GM13976 (cell line): ENCODE measurements at places on chromosomes 6 and 20.

DNA sequence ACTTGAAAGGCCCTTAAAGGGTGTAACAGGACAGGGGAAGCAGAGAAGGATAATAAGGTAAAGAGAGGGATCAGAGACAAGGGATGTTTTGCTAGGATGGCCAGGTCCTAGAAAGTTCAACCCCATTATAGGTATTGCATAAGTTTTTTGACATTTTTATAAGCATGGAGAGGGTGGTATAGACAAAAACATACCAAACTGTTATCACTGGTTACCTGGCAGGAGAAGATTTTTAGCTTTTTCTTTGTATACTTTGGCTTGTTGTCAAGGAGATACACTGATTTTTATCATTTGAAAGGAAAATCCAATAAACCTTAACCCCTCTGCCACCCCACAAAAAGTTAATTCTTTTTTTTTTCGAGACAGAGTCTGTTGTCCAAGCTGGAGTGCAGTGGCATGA is 28.4 kb downstream of the ZMYND8 start:
- no peak for DNase-seq

GRCh38 chr6:132790450-132790849 is 8.0 kb downstream of the SLC18B1 start:
- DNase-seq = no peak

DNA sequence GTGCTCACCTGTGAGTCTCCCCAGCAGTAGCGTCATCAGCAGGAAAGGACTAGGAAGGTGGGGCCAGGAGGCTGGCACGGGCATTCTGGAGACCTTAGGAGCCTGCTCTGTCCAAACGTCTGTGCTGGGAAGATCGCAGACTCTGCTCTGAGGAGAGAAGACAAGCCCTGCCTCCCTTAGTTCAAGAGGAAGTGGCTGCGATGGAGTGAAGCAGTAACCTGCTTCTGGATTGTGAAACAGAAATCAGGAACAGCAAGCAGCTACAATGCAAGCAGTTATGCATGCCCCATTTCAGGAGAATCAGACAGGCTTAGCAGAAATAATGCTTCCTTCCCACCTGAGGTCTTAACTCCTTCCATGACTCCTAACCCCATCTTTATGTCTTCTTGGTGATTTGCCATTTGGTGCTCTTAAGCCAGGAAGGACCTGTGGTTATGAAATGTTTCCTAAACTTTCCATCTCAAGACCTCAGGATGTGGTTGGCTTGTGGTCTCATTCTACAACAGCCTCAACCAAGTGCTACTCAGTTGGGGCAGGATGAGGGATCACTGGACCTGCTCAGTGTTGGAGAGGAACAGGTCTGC is at the start of gene SIRPB1:
Gene SIRPB1, minus strand, starts transcription at position 149 of the 584 bp plus-strand sequence. Its CDS starts 65 bp downstream, at position 84.
- DNase-seq = no peak

- DNase-seq = no peak
These were observed 38.0 kb downstream of the PDE10A start for GRCh38 chr6:165624871-165625639.

DNA sequence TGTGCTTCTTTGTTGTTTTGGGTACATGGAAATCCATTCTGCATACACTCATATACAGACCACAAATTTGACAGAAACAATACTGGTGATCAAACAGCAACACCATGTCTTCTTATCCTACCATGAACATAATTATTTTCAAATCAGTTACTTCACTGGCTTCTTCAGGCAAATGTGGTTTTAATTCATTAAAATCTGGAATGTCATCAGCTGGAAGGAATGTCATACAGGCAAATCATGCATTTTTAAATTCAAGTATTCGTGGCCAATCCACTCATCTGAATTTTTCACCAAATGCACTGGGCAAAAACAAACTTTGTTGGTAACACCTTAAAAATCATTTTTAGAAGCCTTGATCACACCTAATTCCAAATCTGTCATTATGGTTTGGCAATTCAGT is 59.3 kb downstream of the KIF6 start:
- DNase-seq = no peak

GRCh38 chr20:41041693-41042092 is 13.1 kb downstream of the TOP1 start:
- DNase-seq = no peak

GRCh38 chr20:22403632-22404361 is 180.6 kb downstream of the FOXA2 start:
- no peak for DNase-seq

GRCh38 chr6:41527721-41528408 is 18.3 kb upstream of the FOXP4 start:
- no peak for DNase-seq

DNA sequence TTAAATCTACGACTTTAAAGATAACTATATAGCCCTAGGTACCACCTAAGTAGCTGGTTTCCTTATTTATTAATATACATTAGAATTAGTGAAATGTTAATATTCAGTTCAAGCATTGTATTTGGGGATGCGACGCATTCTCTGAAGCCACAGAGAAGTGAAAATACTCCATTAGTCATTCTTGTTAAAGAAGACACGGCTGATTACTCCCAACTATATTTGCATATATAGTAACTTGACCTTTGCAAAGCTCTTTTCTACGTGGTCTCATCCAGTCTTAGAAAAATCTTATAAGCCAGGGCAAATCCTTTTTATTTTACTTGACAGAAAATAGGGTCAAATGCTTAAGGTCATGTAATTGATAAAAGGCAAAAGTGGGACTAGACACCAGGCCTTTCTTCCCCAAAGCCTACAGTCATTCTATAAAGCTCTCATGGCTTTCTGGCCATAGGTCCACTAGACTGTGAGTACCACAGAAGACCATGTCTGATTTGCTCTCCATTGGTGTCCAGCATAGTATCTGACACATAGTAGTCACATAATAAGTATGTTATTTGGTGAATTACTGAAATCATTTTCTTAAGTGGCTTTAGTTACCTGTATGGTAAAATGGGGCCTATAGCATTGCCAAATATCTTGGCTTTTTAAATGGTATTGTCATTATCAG is 11.3 kb downstream of the ZHX3 start:
- peak; percentile 67 for DNase-seq

DNA sequence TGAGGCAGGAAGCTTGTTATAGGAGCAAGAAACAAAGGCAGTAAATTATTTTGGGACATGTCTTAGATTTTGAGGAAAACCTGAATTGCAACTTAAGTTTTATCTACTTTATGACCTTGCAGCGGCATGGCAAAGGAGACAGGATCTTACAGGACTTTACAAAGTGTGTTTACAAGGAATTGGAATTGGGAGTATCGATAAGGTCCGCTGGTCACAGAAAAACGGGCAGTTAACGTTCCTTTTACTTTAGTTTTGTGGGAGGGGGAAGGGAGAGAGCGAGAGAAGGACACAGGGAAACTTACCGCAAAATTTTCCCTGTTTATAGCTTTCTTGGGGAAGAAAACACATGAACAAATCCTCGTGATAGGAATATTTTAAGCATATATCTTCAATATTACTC is 1607.2 kb downstream of the GRIK2 start:
- no peak for DNase-seq

- DNase-seq = no peak
These were observed 117.8 kb upstream of the SUPT3H start for GRCh38 chr6:45495429-45496084.

GRCh38 chr6:74734901-74735300 is 471.0 kb downstream of the COL12A1 start:
- no peak for DNase-seq

DNA sequence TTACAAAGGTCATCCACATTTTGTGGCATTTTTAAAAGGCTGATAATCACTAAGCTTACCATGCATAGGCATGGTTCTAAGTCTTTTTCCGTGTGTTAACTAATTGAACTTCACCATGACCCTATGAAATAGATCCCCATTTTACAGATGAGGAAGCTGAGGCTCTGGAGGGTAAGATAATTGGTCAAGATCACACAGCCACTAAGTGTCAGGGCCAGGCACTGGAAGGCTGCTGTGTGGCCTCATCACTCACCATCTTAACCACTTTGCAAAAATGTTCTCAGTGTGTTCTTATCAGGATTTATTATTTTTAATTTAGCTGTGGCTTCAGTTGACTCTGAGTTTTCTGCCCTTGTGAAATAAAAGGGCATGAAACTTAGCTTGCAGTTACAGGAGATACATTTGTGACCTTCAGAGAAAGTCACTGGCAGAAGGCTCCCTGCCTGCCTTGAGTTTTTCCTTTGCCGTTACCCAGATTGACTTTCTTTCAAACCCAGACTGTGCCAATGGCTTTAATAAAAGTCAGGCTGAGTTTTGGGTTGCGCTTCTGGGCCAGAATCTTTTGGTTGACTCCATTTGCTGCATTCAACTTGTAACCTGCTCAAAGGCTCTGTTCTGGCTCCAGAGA is 82.0 kb downstream of the EZR start:
- DNase-seq = no peak

GRCh38 chr6:166402582-166403277 is 20.0 kb upstream of the MPC1 start:
- DNase-seq = no peak

DNA sequence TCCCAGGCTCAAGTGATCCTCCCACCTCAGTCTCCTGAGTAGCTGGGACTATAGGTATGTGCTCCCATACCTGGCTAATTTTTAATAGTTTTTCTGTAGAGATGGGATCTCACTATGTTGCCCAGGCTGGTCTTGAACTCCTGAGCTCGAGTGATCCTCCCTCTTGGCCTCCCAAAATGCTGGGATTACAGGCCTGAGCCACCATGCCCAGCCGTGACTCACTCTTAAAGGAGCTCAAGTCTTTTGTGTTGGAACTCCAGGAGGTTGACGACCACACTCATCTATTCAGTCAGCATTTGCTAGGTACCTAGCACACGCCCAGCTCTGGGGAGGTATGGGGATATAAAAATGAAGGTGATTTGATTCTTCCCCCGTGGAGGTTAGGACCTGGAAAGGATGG is 62.8 kb downstream of the UTRN start:
- DNase-seq = no peak

GRCh38 chr6:142331601-142332000 is 29.8 kb downstream of the ADGRG6 start:
- DNase-seq = no peak

- no peak for DNase-seq
These were observed 43.9 kb upstream of the MDFI start for GRCh38 chr6:41594326-41594725.
